ENCODE measurements at places on chromosomes 7 and 10.

DNA sequence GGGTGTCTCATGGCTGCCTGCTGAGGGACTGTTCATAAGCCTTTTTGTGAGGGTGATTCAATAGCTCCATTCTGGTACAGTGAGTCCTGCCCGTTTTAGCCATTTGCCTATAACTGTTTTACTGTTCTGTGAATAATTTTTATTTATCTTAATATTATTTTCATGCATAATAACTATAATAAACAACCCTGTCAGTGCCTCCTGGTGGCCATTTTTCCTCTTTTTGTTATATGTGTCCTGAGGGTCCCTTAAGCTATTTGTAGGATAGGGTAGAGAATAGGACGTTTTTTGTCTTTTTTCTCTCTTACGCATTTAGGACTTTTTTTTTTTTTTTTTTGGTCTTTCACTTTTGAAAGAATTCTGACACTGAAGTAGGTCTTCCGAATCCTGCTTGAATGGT lies 2.9 kb downstream of the C1QL3 start:
- DNase-seq, result no peak

- no peak for DNase-seq
These were observed 1020.5 kb downstream of the LRMDA start for GRCh38 chr10:76451911-76452310.

GRCh38 chr10:75852851-75853484 lies 421.5 kb downstream of the LRMDA start:
- no peak for DNase-seq

- DNase-seq, result no peak
These were observed 231.8 kb downstream of the KCNMA1 start for GRCh38 chr10:77405771-77406241.

DNA sequence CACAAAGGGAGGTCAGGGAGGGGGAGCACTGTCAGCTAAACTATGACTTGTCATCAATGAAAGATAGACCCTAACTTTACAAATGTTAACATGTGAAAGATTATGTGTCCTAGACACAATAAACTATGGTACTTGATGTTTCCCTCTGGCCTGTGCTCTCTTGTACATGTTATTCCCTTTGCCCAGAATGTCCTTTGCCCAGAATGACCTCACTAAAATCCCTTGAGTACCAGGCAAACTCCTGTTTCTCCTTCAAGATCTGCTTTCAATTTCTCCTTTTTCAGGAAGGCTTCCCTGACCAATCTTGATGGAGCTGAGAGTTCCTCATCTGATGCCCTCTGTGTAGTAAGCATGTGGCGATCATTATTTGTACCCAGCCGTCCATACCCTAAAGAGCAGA lies 143.1 kb downstream of the ZNF365 start:
- DNase-seq, result no peak

DNA sequence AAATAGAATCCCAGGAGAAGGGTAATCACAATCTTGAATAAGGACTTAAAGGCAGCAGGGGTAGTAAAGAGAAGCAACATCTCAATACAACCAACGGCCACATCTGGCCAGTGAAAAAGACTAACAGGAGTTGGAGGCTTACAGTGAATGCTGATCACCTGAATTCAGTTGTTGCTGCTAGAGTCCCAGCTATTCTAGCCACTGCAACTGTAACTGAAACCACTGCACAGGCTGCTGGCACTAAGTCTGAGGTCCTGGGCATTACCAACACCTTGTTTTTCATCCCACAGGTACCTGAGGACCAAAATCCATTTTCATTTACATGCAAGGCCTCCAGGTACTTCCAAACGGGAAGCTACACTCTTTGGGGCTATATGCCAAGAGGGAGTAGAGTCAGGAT lies 44.4 kb downstream of the TPK1 start:
- no peak for DNase-seq

- DNase-seq, result no peak
These were observed 101.3 kb downstream of the KAT6B start for GRCh38 chr10:74927701-74928100.

DNA sequence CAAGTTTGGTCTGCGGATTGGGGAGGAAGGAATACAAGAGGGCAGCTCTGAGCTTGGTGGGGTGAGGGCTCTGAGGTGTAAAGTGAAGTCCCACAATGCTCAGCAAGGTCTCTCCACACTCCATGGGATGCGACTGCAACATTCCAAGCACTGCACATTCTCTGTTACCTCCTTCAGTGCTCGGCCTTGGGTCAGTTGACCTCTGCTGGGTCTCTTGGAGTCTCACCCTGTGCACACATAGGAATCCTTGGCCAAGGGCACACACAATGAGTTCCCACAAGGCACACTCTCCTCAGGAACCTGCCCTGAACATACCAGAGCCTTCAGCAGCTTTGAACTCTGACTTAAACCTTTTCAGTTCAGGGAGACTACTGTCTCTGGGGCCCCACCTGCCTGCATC lies 2.4 kb upstream of the WDFY4 start:
- no peak for DNase-seq

DNA sequence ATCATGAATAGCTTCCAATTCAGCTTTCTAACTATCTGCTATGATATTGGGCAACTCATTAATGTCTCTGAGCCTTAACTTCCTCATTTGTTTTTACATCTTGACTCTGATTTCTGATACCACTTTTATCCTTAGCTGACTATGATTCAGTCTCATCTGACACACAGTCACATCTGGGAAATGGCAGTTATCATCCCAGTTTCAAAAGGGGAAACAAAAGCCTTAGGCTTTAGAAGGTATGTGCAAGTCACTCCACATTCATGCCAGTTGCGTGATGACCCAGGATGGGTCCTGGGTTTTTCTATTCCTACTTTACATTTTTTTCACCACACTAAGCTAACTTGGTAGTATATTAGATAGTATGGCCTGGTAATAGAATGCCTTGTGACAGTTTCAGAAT lies 12.7 kb downstream of the SCIN start:
- no peak for DNase-seq

All from cortex of kidney (tissue), 1 donor.